ENCODE measurements at places on chromosomes 2 and 18.

- DNase-seq, result no peak
These were observed 93.5 kb downstream of the TFCP2L1 start for GRCh38 chr2:121191191-121192170.

DNA sequence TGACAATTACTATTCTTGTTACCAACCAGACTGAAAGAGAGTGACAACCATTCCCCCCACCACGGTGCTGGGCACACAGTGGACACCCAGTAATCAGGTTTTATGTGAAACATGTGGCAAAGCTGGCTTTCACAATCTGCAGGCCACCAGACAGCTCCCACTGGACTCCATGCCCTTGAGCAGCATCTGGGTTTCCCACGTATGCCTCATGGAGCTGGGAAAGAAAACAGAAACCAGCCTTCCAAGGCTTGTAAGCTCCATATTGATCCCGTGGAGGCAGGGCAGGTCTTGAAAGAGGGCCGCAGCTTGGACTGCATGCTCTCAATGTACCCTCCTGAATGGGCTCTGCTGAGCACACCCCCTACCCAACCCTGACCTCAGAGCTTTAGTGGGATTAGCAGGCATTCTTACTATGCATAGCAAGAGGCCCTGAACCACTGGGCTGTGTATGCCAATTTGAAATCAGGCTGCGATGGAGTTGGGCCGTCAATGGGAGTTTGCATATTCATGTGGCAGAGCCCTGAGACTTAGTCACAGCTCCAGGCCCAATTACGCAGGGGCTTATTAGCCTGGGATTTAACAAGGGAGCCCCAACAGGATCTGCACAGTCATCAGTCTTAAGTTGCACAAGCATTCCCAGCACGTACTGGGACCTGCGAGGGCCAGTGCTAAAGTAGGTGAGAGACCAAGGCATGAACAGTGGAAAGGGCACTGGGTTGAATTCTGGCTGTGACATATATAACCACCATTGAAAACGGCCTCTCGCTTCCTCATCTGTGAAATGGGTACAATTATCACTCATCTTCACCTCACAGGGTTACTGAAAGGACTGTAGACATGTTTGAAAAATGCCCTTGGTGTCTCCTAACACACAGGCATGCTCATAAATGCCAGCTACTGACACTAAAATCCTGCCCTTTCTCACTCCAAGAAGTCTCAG is 10.5 kb downstream of the C1QL2 start:
- no peak for DNase-seq

GRCh38 chr2:26000561-26001082 is 18.3 kb upstream of the KIF3C start:
- DNase-seq, result no peak

DNA sequence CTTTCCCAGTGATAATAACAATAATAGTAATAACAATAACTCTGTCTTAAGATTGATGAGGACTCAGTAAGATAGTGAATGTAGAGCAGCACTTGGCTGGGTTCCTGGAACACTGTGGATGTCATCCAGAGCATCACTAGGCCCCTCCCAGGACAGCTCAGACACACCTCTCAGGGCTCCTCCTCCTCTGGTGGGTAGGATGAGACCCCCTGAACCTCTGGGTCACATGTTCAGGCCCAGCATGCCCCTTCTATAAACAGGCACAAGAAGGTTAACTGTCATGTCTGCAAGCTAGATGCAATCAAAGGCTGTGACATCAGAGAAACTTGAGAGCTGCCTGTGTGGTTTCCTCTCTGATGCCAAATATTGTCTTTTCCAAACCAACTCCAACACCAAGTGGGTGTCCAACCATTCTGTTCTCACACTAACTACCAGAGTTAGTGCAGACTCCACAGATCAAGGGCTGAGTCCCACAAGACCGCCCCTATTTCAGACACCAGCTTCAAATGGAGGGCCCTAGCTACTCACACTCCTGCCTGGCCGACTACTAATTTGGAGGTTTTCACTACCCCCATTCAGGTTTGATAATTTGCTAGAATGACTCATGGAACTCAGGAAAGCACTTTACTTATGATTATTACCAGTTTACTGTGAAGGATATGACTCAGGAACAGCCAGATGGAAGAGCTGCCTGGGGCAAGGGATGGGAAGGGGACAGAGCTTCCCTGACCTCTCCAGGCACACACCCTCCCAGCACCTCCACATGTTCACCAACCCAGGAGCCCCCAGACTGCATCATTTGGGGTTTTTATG is 46.4 kb upstream of the BZW1 start:
- no peak for DNase-seq

DNA sequence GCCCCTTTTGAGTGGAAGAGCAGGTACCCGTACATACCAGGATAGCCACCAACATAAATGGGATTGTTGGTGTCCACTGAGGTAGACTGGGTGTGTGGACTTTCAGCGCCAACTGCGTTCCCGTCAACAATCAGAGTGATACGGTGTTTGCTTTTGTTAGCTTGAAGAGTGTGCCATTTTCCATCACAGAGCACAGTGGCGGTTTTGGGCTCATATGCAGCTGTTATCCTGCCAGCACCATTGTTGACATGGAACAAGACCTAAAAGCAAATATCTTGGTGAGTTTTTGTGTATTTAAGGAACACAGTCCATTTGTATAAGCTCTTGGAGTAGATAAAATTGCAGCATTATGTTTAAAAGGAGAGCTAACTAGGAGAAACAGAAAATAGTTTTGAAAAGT is 174.5 kb downstream of the LAMA1 start:
- no peak for DNase-seq

DNA sequence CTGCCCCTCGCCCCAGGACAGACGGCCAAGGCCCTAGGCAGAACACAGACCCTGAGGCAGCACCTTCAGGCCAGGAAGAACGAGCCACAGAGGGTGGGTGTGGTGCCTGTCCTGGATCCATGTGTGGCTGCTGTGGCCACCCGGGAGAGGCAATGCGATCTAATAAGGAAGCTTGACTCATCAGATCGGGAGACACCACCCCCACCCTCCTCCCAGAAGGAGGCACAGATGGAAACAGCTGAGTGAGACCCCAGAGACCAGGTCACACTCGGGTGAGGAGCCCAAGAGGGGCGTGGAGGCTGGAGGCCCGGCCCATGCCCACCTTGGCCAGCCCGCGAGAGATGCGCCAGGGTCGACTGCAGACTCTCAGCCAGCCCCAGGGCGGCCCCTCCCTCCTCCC is 20.3 kb downstream of the KCNG2 start:
- no peak for DNase-seq

DNA sequence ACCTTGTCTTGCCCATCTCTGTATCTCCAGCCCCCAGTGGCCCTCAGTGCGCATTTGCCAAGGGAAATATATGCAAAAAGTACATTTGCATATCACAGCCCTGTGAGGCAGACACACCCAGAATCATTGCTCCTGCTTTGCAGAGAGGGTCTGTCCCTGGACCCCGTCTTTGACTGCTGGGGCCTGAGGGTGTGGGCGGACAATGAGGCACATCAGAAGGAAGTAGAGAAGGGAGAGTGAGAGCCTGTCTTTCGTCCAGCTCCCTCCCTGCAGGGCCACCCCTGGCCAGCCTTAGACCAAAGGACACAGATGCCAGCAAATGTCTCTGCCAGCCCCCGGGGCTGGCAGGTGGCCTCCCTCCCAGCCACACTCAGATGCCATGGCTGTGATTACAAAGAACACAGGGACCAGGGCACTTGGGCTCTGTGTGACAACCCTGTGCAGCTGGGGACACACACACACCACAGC is 516.2 kb upstream of the MYT1L start:
- no peak for DNase-seq

- no peak for DNase-seq
These were observed at the start of gene CTNNA2 for GRCh38 chr2:79512442-79513401. Gene CTNNA2, plus strand, starts transcription at chr2:79513051.

DNA sequence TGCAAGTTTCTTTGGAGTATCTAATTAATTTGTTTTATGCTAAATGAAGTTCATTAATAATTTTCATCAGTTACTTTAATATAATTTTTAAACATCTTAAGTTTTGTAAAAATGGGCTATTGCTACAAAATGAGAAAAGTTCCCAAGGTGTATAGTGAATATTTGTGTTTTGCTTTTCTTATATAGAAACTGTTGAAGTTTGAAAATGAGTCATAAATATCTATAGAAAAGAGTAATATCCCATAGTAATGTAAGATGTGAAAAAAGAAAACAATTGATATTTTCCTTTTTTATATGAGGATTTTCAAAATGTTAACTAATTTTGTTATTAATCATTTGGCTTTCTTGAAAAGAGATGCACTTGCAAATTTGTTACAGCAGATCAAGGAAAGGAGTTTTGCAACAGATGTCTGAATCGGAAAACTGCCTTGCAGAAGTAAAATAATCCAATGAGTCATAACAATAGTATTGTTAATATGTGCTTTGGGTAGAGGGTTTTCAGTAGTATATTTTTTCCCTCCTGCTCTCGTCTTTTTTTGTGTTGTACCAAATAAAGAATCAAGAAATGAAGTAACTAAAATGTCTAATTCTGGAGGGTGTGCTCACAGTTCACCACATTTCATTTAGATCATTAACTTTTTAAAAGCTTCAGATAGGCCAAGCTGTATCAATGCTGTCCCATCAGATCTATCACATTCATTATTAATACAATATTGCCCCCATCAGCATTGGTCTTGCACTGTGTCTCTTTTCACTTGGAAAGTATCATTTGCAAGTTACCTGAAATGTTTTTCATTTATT is 15.5 kb downstream of the DUSP19 start:
- no peak for DNase-seq

- DNase-seq, result no peak
These were observed 36.5 kb upstream of the HPCAL1 start for GRCh38 chr2:10266133-10266620.

- no peak for DNase-seq
These were observed 60.4 kb downstream of the SETBP1 start for GRCh38 chr18:44741085-44741484.

DNA sequence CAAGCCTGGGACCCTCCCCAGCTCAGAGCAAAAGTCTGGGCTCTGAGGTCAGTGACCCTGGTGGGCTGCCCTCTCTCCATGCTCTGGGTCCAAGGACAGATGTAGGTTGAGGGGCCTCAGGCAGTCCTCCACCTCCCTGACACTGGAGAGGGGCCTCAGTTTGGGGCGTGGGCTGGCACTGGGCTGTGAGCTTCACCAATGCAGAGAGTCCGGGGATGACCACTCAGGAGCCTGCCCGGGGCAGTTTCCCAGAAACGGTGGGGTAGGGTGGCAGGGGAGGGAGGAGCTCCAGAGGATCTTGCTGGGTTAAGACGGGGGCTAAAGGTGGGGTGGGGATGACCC is 40.5 kb upstream of the SMAD7 start:
- no peak for DNase-seq

DNA sequence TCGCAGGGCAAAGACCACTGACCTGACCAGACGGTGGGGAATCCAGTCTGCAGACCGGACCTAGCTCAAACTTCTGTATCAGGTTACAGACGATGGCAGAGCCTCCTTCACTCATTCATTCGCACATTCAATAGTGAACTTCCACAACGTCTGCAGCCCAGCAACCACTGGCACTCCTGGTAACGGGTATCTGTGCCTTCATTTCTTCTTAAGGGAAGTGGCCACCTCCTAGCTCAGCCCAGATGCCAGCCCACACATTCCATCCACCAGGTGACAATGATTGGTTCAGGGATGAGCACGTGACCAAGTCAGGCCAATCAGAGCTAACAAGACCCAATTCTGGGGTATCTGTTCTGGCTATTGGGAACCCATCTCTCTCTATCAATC is 15.9 kb upstream of the ARMC9 start:
- no peak for DNase-seq

GRCh38 chr2:166593403-166593802 is 99.4 kb upstream of the SCN7A start:
- DNase-seq, result no peak

GRCh38 chr2:44692821-44693220 is 248.7 kb upstream of the SIX3 start:
- DNase-seq, result no peak

GRCh38 chr18:78875016-78875777 is 104.4 kb upstream of the SALL3 start:
- peak; percentile 20 for DNase-seq

GRCh38 chr2:127660291-127660578 is 14.3 kb downstream of the GPR17 start:
- no peak for DNase-seq

- DNase-seq, result no peak
These were observed 80.5 kb upstream of the KCNH7 start for GRCh38 chr2:162919111-162919510.

DNA sequence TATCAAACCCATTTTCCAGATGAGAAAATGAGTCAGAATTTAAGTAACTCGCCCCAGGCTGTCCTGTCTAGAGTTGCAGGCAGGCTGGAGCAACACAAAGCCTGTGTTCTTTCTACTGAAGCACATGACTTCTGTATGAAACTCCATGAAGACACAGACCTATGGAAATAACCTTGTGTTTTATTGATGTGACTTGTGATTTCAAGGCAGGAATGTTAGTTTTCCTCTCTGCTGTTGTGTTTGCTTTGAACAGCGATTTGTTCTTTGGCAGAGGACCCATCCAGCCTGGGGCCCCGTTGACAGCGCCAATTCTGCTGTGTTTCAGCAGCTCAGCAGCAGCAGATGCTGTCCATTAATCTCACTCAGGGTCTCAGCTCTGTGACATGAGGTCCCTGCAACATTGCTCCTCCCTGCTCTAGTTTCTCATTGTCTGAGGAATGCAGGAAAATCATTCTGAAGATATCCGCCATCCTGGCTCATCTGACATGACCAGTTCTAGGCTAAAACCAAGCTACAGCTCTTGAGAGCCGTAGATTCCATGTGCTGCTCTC is 344.3 kb upstream of the RAB12 start:
- no peak for DNase-seq

GRCh38 chr2:13768274-13768673 is 864.2 kb upstream of the LRATD1 start:
- no peak for DNase-seq

DNA sequence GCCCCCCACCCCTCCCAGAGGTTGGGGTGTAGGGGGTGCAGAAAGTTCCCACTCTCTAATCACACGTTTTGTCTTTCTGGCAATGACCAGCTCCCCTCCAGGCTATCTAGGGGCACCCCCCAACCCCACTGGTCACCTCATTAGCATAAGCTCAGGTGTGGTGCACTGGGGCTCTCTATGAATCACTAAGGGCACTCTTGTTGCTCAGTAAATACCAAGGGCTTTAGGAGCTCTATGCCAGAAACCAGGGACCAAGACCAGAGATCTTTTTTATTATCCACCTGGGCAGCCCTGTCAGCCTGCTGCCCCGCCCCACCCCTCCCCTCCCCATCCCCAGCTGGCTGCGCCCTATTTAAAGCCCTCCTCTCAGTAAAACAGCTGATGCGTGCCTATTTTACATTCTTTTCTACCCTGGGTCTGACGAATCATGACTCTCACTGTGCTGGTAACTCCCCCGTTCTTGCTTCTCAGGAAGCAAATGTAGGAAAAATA is 24.3 kb downstream of the NCK2 start:
- peak; percentile 2 for DNase-seq

DNA sequence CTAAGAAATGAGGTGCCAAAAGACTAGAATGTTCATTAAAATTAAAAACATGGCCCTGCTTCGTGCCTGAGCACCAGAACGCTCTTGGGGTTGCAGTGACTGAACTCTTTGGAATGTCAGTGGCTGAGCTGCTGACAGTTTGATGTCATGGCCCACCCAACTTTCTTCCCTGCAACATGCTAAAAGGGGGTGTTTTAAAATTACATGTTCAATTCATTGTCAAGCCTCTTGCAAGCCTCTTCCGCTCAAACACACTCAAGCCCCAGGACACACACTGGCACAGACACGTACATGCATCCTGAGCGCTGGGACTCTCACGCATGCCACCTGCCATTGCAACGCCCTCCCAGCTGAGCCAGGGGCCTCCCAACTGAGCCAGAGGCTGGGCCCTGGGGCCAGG is 12.6 kb downstream of the RUFY4 start:
- no peak for DNase-seq

- no peak for DNase-seq
These were observed 101.6 kb downstream of the AP1S3 start for GRCh38 chr2:223735659-223736244.
